ENCODE measurements at places on chromosomes 7 and 10.

- DNase-seq = no peak
Measured at GRCh38 chr7:20200361-20200760, 16.8 kb downstream of the MACC1 start.

- DNase-seq = no peak
Measured at GRCh38 chr10:5604961-5605360, 61.4 kb downstream of the ASB13 start.

- no peak for DNase-seq
Measured at GRCh38 chr7:44275957-44276570, 49.3 kb downstream of the CAMK2B start.

DNA sequence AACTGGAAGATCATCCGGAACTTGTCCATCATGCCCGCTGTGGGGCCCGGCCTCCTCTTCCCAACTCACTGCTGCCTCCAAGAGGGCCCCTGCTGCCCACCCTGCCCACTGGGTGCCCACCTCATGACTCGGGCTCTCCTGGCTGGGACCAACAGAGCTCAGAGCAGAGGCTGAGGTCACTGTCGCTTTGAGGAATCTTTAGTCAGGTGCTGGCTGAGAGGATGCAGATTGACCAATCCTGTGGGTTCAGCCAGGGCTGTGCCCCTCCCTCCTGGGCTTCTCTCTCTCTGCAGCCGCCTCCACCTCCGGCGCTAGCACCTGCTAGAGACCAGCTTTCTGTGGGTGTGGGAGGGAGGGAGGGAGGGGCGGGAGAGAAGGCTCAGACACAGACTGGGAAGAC lies at the start of gene CALHM1:
CALHM1 (minus strand) TSS at position 181 of the 400 bp plus-strand sequence; CDS start at position 32, 149 bp downstream.
- DNase-seq = no peak

- no peak for DNase-seq
Measured at GRCh38 chr7:109109558-109109957, 539.9 kb downstream of the DNAJB9 start.

GRCh38 chr10:86664341-86665217 lies 3.7 kb upstream of the LDB3 start:
- DNase-seq = no peak

Measured in activated T-cell treated with anti-CD3 and anti-CD28 coated beads for 1 hour (primary cell).